Activated CD4-positive, CD25-positive, alpha-beta regulatory T cell treated with anti-CD3 and anti-CD28 coated beads, Interleukin-2, amount 50 U/mL, for 72 hours (primary cell): ENCODE measurements at places on chromosomes 1 and 21.

- DNase-seq = no peak
Measured at GRCh38 chr1:35180776-35181374, 12.1 kb downstream of the SFPQ start.

GRCh38 chr1:224276771-224277487 is 53.0 kb downstream of the NVL start:
- DNase-seq = no peak

GRCh38 chr21:36065497-36066036 is 4.3 kb upstream of the CBR1 start:
- no peak for DNase-seq

- no peak for DNase-seq
Measured at GRCh38 chr1:240987928-240988327, 369.1 kb downstream of the RGS7 start.

GRCh38 chr1:35047188-35047858 is 15.6 kb upstream of the ZMYM6 start:
- DNase-seq = no peak

GRCh38 chr21:45905196-45905595 is 76.4 kb upstream of the COL6A1 start:
- DNase-seq = no peak

DNA sequence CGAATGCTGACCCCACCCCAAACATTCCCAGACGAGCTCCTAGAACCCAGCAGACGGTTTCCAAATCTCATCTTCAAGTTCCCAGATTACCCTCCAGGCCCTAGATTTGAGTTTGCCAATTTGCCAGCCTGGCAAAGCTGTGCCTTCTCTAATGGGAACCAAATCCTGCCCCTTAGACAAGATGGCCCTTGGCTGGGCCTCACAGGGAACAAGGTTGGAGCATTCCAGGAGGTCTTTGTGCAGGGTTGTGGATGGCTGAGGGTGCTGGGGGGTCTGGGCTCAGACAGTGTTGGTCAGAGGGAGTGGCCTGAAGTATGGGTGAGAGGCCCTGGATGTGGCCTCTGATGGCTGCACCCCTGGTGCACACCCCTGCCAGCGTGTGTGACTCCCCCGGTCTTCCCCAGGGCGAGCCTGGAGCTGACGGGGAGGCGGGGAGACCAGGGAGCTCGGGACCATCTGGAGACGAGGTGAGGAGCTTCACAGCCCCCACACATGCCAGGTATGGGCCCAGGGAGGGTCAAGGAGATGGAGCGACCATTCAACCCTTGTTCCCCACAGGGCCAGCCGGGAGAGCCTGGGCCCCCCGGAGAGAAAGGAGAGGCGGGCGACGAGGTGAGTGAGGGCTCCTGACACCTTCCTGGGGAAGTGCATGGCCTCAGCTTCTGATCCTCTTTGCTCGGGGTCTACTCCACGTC is 10.2 kb downstream of the COL6A1 start:
- DNase-seq = no peak

GRCh38 chr1:71081697-71082080 is 854 bp upstream of the ZRANB2 start:
- no peak for DNase-seq

DNA sequence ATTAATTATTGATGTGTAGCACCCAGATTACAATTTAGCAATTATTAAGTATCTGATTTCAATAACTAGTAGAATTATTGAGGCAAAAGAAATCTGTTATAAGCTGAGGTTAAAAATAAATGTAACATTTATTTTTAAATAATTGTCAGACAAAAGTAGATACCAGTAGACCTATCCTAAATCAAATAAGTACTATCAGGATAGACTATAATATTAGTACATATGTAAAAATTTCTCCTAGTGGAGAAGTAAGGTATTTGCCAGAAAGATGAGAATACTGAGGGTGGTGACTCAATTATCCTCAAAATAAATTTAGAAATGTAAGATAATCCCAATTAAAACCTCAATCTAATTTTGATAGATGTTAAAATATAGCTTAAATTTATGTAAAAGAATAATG is 377.8 kb upstream of the CHRM3 start:
- no peak for DNase-seq
